Spinal cord (tissue), 10 donors: ENCODE measurements at places on chromosomes 13 and 19. TPM values are rescaled to one million over a fixed set of nuclear protein-coding genes. Genes with fewer than 3 reads are reported as not detected.

The CGB2 gene
- not detected for total RNA-seq

The COMMD6 gene
- 92.6 TPM for total RNA-seq

The TTC9B gene
- total RNA-seq, result 19.9 TPM

The PBX4 gene
- total RNA-seq, result 7.2 TPM

The C1QTNF9B gene
- 0.22 TPM for total RNA-seq

The SPC24 gene
- 12.2 TPM for total RNA-seq

The ZNF135 gene
- total RNA-seq, result 10.8 TPM

The PCDH20 gene
- 4.7 TPM for total RNA-seq

The CAMSAP3 gene
- total RNA-seq, result 7.9 TPM

- DNase-seq, result no peak
- no peak overlapping the region for H3K4me3 ChIP-seq
- peaks cover 17% of the 10 kb centered on the region for H3K4me1 ChIP-seq
These were observed 126.4 kb downstream of the TNFRSF19 start for GRCh38 chr13:23696610-23697009.

- H3K27ac ChIP-seq, result no peak overlapping the region
- peaks cover 8% of the 10 kb centered on the region for H3K4me1 ChIP-seq
- H3K27me3 ChIP-seq, result no peaks in the 10 kb centered on the region
- H3K4me3 ChIP-seq, result no peak overlapping the region
- H3K36me3 ChIP-seq, result no peaks in the 10 kb centered on the region
- DNase-seq, result no peak
These were observed 4.3 kb downstream of the PHF11 start for GRCh38 chr13:49499889-49500660.

GRCh38 chr19:593505-593904 lies 3.8 kb downstream of the HCN2 start:
- H3K36me3 ChIP-seq, result peaks cover 21% of the 10 kb centered on the region
- no peak for DNase-seq
- H3K27ac ChIP-seq, result no peak overlapping the region
- H3K4me3 ChIP-seq, result no peak overlapping the region
- H3K27me3 ChIP-seq, result peaks cover 21% of the 10 kb centered on the region
- peaks cover 26% of the 10 kb centered on the region for H3K4me1 ChIP-seq

GRCh38 chr13:112983428-112984196 lies 14.6 kb downstream of the MCF2L start:
- no peak overlapping the region for H3K27ac ChIP-seq
- H3K36me3 ChIP-seq, result peaks cover 64% of the 10 kb centered on the region
- no peaks in the 10 kb centered on the region for H3K27me3 ChIP-seq
- peaks cover 61% of the 10 kb centered on the region for H3K4me1 ChIP-seq
- no peak for DNase-seq

DNA sequence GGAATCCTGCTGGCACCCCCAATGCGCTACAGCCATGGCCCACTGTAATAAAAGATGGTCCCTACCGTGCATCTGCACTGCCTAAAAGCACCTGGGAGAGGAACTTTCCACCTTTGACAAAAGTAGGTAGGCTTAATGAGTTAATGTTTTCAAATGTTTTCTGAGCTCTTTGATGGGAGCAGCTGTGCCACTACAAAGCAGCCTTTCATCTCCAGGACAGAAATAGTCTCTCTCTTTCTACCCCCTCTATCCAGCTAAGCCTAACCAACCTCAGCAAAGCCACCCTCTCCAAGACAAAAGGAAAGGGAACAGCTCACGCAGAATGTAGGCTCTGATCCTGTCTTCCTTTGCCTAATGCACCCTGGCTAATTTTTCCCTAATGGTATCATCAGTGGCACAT lies 560.2 kb downstream of the UQCRFS1 start:
- no peaks in the 10 kb centered on the region for H3K36me3 ChIP-seq
- H3K4me1 ChIP-seq, result no peaks in the 10 kb centered on the region
- DNase-seq, result no peak
- H3K27ac ChIP-seq, result no peak overlapping the region
- H3K27me3 ChIP-seq, result no peaks in the 10 kb centered on the region

DNA sequence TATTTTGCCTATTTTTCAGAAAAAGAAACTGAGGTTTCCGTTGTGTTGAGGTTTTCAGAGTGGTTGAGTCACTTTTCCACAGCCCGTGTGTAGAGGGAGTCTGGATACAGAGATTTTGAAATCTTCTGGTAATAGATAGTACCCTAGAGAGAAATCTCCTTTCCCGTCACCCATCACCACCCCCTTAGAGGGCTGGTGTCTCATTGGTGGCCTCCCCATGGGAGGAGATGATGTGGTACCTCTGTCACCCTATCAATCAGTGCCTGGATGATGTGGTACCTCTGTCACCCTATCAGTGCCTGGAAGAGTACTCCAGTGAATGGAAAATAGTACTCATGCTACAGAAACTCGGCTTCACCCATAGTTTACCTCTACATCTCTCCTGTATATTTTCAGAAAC lies 42.2 kb upstream of the SERP2 start:
- H3K27ac ChIP-seq, result peak overlapping the region; percentile 59
- no peaks in the 10 kb centered on the region for H3K36me3 ChIP-seq
- H3K27me3 ChIP-seq, result no peaks in the 10 kb centered on the region
- H3K4me1 ChIP-seq, result peaks cover 10% of the 10 kb centered on the region
- no peak overlapping the region for H3K4me3 ChIP-seq

GRCh38 chr13:103030776-103031175 lies 35.4 kb downstream of the SLC10A2 start:
- no peak overlapping the region for H3K4me3 ChIP-seq
- no peaks in the 10 kb centered on the region for H3K27me3 ChIP-seq
- H3K36me3 ChIP-seq, result no peaks in the 10 kb centered on the region
- no peaks in the 10 kb centered on the region for H3K4me1 ChIP-seq
- no peak overlapping the region for H3K27ac ChIP-seq

- no peak overlapping the region for H3K27ac ChIP-seq
- no peaks in the 10 kb centered on the region for H3K36me3 ChIP-seq
- H3K4me1 ChIP-seq, result no peaks in the 10 kb centered on the region
These were observed 3.8 kb upstream of the LILRA5 start for GRCh38 chr19:54316746-54317107.

GRCh38 chr13:106507560-106508274 lies 27.7 kb downstream of the EFNB2 start:
- no peak for DNase-seq
- peaks cover 7% of the 10 kb centered on the region for H3K4me1 ChIP-seq
- peaks cover 5% of the 10 kb centered on the region for H3K36me3 ChIP-seq
- no peak overlapping the region for H3K4me3 ChIP-seq
- H3K27me3 ChIP-seq, result no peaks in the 10 kb centered on the region

DNA sequence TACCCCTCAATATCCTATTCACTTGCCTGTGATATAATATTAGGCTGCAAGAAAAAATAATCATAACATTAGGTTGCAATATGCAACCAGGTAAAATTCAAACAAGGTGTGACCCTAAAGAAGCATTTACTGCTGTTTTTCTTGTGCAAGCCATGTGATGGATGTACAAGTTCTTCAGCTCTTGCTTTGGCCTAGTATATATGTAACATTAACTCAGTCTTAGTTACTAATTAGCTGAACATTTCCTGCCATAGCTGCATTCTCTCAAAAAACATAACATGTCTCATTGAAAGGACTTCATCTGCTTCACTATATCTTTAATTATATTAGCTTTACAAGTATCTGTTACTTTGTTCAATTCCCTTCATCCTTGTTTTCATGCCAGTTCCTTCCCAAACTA lies 406.8 kb upstream of the HTR2A start:
- no peak for DNase-seq
- no peaks in the 10 kb centered on the region for H3K4me1 ChIP-seq
- no peaks in the 10 kb centered on the region for H3K27me3 ChIP-seq

- H3K4me1 ChIP-seq, result peaks cover 60% of the 10 kb centered on the region
- H3K4me3 ChIP-seq, result no peak overlapping the region
- no peak for DNase-seq
- H3K27ac ChIP-seq, result no peak overlapping the region
- H3K36me3 ChIP-seq, result peaks cover 11% of the 10 kb centered on the region
- no peaks in the 10 kb centered on the region for H3K27me3 ChIP-seq
These were observed 25.5 kb downstream of the ELL start for GRCh38 chr19:18496167-18496979.

DNA sequence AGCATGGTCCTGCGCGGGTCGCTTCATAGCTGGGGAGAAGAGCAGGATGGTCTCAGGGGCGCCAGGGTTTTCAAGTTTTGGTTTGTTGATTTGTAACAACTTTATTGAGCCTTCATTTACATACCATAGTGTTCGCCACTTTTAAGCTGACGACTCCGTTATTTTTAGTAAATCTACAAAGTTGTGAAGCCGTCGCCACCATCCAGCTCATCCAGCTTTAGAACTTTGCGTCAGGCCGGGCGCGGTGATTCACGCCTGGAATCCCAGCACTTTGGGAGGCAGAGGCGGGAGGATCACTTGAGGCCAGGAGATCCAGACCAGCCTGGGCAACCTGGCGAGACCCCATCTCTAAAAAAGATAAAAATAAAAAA lies 404 bp downstream of the C19orf44 start:
- H3K4me3 ChIP-seq, result peak overlapping the region; percentile 95
- peaks cover 12% of the 10 kb centered on the region for H3K4me1 ChIP-seq
- no peak for DNase-seq
- peaks cover 7% of the 10 kb centered on the region for H3K36me3 ChIP-seq

- H3K36me3 ChIP-seq, result no peaks in the 10 kb centered on the region
- peaks cover 24% of the 10 kb centered on the region for H3K27me3 ChIP-seq
These were observed at the start of gene KLK8 for GRCh38 chr19:51001515-51001914. Gene KLK8, minus strand, starts transcription at chr19:51001604. Its CDS starts 437 bp downstream, at chr19:51001167.

DNA sequence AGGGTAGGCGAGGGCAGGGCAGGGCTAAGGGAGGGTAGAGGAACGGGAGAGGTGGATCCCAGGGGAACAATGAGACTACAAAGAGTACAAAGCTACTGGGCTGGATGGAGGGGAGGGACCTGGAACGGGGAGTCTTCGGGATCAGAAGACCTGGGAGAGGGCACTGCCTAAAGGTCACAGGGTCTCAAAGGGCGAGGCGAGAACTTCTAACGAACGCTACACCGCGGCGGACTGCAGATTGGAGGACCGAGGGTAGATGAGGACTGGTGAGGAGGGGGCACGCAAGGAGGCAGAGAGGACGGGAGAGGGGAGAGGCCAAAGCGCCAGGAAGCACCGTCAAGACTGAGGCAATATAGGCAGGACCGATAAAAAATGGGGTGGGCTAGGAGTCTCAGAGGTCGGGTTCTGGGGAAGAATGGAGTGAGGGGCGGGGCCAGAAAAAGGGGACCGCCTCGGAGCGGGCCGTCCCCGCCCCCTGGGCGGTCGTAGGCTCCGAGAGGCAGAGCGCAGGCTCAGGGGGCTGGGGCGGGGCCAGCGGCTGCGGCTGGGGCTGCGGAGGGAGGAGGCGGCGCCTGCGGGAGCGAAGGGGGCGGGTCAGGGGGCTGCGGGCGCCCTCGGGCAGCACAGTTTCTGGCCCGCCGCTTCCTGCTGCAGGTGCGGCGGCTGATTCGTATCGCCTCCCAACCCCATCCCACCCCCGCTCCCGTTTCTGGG lies 1.3 kb upstream of the KCNC3 start:
- H3K27me3 ChIP-seq, result peaks cover 28% of the 10 kb centered on the region
- H3K27ac ChIP-seq, result peak overlapping the region; percentile 93
- peak overlapping the region; percentile 36 for H3K4me3 ChIP-seq
- H3K36me3 ChIP-seq, result no peaks in the 10 kb centered on the region

DNA sequence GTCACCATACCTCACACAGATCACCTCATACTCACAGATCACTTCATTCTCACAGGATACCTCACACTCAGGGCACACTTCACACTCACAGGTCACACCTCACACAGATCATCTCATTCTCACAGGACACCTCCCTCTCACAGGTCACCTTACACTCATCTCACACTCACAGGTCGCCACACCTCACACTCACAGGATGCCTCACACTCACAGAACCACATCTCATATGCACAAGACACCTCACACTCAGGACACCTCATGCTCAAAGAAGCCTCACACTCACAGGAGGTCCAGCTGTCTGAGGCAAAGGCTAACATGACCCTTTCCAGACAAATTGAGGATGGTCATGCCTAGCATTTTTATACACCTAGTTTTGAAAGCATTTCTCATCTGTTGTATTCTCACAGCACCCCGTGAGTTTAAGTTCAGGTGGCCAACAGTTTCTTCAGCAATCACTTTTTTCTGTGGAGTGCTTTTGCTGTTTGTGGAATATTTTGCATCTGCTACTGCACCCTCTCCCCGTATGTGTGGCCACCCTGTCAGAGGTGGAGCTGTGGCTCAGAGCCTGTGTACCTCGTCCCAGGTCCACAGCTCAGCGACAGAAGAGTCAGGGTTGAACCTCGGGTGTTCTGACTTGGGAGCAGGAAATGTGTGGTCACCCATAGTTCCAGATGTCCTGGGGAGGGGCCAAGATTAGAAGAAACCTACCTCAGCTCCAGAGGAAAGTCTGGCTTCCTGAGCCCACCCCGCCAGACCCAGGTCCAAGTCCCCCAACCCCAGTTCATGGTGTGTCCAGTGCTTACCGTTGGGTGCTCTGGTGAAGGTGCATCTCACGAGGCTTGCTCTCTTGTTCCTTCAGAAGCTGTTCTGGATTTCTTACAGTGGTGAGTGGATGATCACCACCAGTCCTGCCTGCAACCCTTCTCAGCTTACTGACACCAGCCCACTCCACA lies 7.6 kb downstream of the F7 start:
- H3K27ac ChIP-seq, result no peak overlapping the region
- no peak for DNase-seq
- H3K4me1 ChIP-seq, result peaks cover 18% of the 10 kb centered on the region
- peaks cover 18% of the 10 kb centered on the region for H3K27me3 ChIP-seq

- no peak for DNase-seq
- no peaks in the 10 kb centered on the region for H3K36me3 ChIP-seq
- no peaks in the 10 kb centered on the region for H3K27me3 ChIP-seq
- H3K27ac ChIP-seq, result no peak overlapping the region
- peaks cover 12% of the 10 kb centered on the region for H3K4me1 ChIP-seq
These were observed 18.5 kb downstream of the RASL11A start for GRCh38 chr13:27289011-27289665.

GRCh38 chr13:35978607-35979316 lies 152.4 kb downstream of the DCLK1 start:
- H3K4me3 ChIP-seq, result no peak overlapping the region
- H3K36me3 ChIP-seq, result no peaks in the 10 kb centered on the region
- peak; percentile 80 for DNase-seq

DNA sequence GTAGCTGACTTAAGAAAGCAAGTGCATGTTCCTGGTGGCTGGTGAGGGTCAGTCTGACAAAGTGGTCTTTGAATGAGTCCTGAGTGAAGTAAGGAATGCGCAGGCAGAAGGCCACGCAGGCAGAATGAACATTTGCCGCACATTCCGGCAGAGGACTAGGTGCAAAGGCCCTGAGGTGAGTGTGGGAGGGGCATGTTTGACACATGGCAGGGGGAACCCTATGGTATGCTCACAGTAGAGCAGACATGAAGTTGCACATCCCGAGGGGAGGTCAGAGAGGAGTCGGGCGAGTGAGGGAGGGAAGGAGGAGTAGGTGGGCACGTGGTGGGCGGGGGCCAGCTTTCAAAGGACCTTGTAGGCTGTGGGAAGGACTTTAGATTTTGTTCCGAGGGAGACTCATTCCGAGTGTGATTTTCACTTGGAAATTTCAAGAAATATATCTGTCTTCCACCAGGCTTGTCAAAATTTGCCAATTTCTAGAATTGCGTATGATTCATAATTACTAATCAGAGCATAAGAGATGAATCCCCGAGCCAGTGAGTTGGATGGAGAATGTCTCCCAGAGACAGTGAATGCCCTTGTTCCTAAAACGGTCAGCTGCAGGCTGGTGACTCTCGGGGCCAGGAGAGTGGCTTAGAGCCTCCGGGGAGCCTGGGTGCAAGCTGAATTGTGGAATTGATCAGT lies 40.3 kb downstream of the ERICH6B start:
- no peaks in the 10 kb centered on the region for H3K27me3 ChIP-seq
- H3K4me3 ChIP-seq, result no peak overlapping the region
- H3K4me1 ChIP-seq, result no peaks in the 10 kb centered on the region
- H3K36me3 ChIP-seq, result no peaks in the 10 kb centered on the region
- DNase-seq, result no peak
